ENCODE measurements at places on chromosomes 5 and 9.

DNA sequence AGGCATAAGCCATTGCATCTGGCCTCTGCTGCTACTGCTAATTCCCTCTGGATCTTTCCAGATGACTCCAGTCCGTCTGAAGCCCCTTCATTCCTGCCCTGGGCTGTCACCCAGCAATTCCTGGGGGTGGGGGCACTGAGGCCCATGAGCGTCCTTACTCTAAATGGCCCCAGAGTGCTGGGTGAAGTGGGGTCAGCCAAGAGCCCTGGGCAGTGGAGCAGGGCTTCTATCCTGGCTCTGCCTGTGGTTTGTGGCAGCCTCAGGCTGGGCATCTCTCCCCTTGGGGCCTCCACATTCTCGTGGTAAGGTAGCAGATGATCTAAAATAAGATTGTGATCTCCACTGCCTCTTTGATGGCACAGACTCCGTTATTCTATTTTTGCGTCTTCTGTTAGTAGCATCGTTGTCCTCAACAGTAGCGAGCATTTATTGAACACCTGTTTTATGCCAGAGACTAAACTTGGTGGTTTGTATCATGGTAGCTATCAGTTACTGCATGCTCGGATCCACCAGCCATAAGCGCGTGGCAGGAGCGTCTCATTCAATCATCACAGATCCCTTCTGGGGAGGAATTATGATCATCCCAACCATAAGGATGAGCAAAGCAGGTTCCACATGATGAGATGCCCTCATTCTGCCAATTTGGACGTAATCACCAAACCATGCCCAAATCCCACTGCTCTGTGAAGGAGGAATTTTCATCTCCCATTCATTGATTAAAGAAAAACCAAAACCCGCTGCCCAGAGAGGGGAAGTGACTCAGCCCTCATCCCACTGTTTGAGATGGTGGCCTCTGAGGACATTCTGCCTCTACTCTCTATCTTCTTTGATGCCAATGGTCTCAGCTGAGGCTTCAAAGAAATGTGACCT, 21.9 kb upstream of the DUSP1 start:
- DNase-seq, result no peak

DNA sequence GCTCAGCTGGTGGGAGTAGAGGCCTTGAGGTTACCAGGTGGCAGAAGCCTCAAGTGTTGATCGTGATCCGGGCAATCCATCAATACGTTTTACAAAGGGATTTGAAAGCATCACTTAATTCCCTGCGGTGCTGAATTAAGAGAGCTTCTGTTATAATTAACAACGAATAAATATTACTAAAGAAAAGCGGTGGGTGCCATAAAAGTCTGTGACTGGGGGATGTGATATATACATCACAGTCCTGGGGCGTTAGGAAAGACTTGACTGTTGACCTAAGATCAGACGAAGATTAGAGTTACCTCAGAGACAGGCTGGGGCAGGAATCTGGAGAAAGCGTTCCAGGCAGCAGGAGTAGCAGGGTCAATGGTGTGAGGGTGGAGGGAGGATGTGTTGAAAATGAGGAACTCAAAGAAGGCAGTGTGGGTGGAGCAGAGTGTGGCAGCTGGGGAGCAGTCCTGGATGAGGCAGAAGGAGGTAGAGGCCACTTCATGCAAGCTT, 6.7 kb upstream of the C5orf63 start:
- DNase-seq, result no peak

DNA sequence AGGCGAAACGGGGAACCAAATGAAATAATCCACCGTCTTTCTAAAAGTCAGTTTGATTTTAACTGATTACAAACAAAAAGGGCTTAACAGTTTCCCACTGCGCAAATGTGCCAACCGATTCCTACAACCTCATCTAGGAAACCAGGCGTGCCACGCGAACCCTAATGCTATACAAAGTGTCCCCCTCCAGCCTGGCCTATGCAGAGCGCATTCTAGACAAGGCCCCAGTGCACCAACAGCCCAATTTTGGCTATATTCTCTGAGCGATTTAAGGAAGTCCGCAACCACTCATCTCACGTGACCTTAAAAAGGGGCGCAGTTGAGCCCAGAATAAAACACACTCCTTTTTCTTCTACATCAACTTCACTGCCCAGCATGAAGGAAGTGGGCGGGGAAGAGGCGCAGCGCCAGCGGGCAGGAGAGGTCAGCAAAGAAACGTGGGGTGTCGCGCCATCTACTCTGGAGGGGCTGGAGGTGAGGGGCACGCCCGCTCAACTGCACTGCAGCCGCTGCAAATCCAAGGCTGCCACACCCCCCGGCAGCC, 779 bp downstream of the FAM13B start:
- no peak for DNase-seq

DNA sequence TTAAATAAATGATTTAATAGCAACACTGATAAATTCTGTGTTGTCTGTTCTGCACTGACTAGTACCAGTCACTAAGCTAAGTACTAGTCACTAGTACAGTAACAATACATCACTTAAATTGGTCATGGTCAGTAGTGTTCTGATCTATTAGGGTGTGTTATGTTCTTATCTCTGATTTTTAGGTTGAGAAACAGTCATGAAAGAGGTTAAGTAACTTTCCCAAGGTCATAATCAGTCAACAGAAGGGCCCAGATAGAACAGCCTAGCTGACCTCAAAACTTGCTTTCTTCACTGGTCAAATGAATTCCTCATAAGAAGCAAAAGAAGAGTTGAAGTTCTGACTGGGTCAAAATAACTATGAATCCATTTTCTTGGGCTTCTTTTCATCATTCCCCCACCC, 1492.7 kb downstream of the MAT2B start:
- no peak for DNase-seq

DNA sequence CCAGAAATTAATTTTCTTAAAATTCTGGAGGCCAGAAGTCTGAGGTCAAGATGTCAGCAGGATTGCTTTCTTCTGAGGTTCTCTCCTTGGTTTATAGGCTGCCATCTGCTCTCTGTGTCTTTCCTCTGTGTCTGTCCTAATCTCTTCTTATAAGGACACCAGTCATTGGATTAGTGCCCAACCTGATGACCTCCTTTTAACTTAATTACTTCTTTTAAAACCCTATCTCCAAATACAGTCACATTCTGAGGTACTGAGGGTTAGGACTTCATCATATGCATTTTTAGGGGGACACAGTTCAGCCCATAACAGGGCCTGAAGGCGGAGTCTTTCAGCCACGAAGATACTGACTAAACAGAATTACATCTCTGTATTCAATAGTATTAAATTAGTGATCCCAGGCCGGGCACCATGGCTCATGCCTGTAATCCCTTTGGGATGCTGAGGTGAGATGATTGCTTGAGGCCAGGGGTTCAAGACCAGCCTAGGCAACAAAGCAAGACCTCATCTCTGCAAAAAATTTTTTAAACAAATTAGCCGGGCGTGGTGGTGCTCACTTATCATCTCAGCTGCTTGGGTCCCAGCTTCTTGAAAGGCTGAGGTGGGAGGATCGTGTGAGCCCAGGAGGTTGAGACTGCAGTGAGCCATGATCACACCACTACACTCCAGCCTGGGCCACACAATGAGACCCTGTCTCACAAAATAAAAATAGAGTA, 5.9 kb upstream of the RPS6 start:
- no peak for DNase-seq

GRCh38 chr9:122846371-122846940, 18.1 kb upstream of the PDCL start:
- DNase-seq, result no peak

DNA sequence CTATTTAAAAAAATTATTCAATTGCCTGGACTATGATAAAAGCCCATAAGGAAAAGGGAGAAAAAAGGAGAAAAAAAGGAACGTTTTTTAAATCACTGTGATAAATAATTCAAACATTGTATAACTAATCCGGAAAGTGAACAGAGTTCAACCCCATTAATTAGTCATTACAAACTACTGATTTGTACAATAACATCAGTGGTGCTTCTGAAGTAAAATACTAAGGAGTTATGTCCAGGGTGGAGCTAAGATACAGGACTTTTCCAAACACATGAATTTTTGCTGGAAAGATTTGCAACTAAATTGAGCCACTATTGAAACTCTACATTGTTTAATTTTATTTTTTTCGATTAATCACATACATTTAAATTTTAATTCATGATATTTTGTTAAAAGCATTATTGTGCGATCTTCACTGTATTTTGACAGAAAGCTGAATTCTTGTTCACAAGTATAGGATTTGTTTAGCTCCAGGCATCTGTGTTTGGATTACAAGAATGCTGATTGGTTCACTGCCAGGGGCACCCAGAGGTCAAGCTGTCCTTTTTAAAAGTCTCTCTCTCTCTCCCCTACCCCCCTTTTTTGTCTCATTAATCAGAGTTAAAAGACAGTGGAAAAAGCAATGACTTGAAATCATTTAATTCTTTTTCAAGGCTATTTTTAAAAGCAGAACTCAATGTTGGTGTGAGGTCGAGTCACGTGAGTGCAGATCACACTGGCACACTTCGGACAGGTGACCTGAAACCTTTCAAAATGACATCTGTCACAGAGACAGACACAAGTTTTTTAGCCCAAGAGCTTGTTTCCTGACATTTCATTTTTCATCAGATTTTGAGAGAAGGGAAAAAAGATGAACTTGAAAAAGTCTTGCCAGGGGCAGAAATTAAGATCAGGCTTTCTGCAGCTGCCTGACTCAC, 387.3 kb downstream of the NR2F1-AS1 start:
- no peak for DNase-seq

GRCh38 chr5:106481374-106481773, 1189.4 kb downstream of the EFNA5 start:
- DNase-seq, result no peak

GRCh38 chr5:30502277-30502676, 691.2 kb upstream of the CDH6 start:
- DNase-seq, result no peak

- DNase-seq, result peak; percentile 81
These were observed 32.6 kb upstream of the EGFL7 start for GRCh38 chr9:136629879-136630661.

GRCh38 chr5:4947106-4947505, 193.0 kb upstream of the ADAMTS16 start:
- no peak for DNase-seq

- DNase-seq, result no peak
These were observed 395.9 kb downstream of the SEMA5A start for GRCh38 chr5:9149988-9150387.

GRCh38 chr5:93819668-93820067, 78.3 kb upstream of the POU5F2 start:
- DNase-seq, result no peak

DNA sequence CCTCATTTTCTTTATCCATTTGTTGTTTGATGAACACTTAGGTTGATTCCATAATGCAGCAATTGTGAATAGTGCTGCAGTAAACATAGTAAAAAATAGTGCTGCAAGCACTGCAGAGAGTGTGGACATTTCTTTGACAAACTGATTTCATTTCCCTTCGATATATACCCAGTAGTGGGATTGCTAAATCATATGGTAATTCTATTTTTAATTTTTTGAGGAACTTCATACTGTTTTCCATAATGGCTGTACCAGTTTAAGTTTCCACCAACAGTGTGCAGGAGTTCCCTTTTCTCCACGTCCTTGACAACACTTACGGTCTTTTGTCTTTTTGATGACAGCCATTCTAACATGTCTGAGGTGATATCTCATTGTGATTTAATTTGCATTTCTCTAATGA, 138.2 kb upstream of the PLPPR1 start:
- no peak for DNase-seq

- no peak for DNase-seq
These were observed 148.7 kb upstream of the IL12B start for GRCh38 chr5:159478950-159479349.

- DNase-seq, result no peak
These were observed 29.7 kb upstream of the CER1 start for GRCh38 chr9:14752271-14752670.

- DNase-seq, result no peak
These were observed 335.3 kb downstream of the MARCHF11 start for GRCh38 chr5:15844253-15844652.

DNA sequence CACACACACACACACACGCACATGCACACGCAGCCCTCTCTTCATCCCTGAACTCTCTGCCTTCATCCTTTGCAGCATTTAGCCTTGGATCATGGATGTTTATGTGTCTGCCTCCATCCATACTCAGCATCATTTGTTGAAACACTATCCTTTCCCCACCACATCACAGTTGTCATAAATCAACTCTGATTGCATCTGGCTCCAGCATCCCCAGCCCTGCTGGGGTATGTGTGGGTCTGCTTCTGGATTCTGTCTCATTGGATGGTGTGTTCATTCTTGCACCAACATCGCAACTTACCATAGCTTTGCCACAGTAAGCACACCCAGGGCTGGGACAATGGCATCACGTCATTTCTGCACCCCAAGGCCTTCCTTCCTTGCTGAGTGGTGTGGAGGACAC, 175.4 kb downstream of the RGS3 start:
- DNase-seq, result no peak

DNA sequence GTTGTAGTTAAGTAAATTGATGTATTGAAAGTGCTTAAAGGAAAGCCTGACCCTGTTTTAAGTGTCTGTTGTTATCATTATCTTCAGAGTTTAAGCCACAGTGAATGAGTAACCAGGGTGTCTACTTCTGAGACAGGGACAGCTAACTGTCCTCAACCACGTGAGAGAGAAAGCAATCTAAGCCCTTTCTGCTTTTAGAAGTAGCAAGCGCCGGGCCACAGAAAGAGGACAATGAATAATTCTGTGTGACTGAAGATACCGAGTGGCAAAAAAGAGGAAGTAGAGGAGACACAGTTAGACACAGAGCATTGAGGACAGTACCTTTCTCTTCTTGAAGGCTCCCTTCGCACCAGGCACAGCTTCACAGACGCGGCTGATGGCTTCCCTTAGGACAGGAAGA, 86.3 kb downstream of the S1PR3 start:
- DNase-seq, result no peak

DNA sequence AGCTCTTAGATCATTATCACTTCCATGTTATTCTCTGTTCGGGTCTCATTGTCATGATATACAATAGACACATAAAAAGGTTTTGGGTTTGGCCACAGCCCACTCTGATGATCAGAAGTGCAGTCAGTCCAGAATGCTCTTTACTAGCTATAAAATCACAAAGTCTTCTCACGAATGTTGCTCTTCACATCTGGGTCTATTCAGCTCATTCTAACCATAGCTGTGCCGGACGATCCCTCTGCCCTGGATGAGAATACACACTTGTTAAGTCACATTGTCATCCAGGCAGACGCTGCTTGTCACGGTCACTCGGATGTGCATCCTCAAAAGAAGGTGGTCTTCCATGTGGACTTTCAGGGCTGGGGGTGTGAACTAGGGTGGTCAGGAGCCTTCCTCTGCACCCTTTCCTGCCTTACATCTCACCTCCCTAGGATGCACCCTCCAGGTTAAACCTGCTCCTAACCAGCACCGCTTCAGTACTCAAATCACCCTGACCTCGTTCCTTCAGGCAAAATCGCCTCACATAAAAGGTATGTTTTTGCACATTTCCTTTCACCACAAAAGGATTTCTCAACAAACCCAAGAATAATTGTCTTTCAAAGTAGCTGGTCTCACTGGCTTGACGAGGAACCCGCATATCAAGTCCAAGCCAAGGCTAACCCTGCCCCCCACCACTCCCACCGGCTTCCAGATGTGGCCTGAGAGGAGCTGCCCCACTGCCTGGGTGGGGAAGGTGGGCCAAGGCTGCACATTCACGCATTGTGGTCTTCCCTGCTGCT, 21.9 kb downstream of the ANKH start:
- DNase-seq, result no peak

GRCh38 chr5:89991592-89991991, 418.0 kb downstream of the CETN3 start:
- DNase-seq, result no peak

All from stimulated activated CD8-positive, alpha-beta memory T cell treated with anti-CD3 and anti-CD28 coated beads, Interleukin-4, amount 100 ng/mL, for 48 hours (primary cell).